Activated naive CD8-positive, alpha-beta T cell treated with anti-CD3 and anti-CD28 coated beads for 36 hours (primary cell): ENCODE measurements at places on chromosomes 16 and 17. TPM values are rescaled to one million over a fixed set of nuclear protein-coding genes. Genes with fewer than 3 reads are reported as not detected.

Gene ARHGAP27
- total RNA-seq = 33.3 TPM

Gene HEXIM1
- 36.0 TPM for total RNA-seq

Gene NPIPA2
- 1.3 TPM for total RNA-seq

GRCh38 chr17:30454635-30455034 lies 22.6 kb upstream of the GOSR1 start:
- no peaks in the 10 kb centered on the region for H3K4me1 ChIP-seq
- H3K4me3 ChIP-seq = no peak overlapping the region
- no peak overlapping the region for H3K27ac ChIP-seq

- H3K4me3 ChIP-seq = peak overlapping the region; percentile 30
- H3K27me3 ChIP-seq = no peaks in the 10 kb centered on the region
- peaks cover 54% of the 10 kb centered on the region for H3K36me3 ChIP-seq
- peaks cover 53% of the 10 kb centered on the region for H3K4me1 ChIP-seq
- DNase-seq = peak; percentile 47
These were observed 13.1 kb downstream of the FMNL1 start for GRCh38 chr17:45234641-45235415.

DNA sequence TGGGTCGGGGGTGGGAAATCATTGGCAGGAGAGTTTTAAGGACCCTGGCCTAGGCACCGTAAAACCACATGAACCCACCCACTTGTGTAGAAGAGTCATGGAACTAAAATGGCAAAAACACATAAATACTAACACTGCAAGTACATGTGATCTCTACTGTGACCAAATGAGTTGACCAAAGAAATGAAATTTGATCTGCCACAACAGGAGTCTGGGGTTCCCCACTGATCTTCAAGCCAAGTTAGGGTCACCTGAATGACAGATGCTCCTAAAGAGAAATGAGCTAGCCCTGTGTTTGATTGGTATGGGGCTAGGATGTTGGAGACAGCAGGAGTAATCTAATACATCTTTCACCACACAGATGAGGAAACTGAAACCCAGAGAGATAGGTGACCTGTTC lies 21.5 kb upstream of the SKAP1 start:
- peaks cover 53% of the 10 kb centered on the region for H3K4me1 ChIP-seq
- DNase-seq = no peak
- no peak overlapping the region for H3K27ac ChIP-seq
- peaks cover 6% of the 10 kb centered on the region for H3K36me3 ChIP-seq
- no peaks in the 10 kb centered on the region for H3K27me3 ChIP-seq

- no peak overlapping the region for H3K27ac ChIP-seq
- no peaks in the 10 kb centered on the region for H3K36me3 ChIP-seq
- DNase-seq = no peak
- no peaks in the 10 kb centered on the region for H3K4me1 ChIP-seq
- no peaks in the 10 kb centered on the region for H3K27me3 ChIP-seq
- H3K4me3 ChIP-seq = no peak overlapping the region
These were observed 975.3 kb upstream of the SOX9 start for GRCh38 chr17:71145486-71145885.

GRCh38 chr17:33647956-33648355 lies 354.9 kb upstream of the ASIC2 start:
- H3K36me3 ChIP-seq = no peaks in the 10 kb centered on the region
- H3K4me1 ChIP-seq = no peaks in the 10 kb centered on the region
- H3K4me3 ChIP-seq = no peak overlapping the region
